ENCODE measurements at places on chromosomes 3 and 15.

DNA sequence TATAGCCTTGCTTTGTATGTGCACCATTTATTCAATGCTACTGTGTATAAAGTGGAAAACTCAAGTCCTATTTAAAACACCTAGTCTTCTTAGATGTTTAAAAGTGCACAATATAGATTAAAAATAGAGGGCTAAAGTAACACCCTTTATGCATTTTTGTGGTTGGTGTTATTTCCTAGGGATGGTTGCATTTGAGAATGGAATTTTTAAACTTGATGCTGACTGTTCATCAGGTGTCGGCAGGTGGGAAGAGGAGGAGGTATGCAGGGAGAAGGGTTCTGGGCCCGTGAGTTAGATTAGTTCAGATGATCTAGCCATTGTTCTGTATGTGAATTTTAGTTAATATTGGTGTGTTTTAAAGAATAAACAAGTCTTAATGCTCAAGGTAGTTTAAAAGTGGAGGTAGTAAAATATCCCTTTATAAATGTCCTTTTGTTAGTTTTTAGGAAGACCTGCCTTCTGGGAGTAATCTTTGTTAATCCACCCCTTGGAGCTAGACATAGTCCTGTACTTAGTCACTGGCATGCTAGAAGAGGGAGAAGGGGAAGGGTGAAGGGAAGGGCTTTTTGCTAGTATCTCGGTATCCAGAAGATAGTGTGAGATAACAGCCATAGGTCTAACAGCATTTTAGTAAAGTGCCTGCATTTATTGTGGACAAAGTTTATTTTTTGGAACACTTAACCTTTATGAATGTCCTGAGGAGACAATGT is 8.1 kb upstream of the SRPRB start:
- DNase-seq = no peak

DNA sequence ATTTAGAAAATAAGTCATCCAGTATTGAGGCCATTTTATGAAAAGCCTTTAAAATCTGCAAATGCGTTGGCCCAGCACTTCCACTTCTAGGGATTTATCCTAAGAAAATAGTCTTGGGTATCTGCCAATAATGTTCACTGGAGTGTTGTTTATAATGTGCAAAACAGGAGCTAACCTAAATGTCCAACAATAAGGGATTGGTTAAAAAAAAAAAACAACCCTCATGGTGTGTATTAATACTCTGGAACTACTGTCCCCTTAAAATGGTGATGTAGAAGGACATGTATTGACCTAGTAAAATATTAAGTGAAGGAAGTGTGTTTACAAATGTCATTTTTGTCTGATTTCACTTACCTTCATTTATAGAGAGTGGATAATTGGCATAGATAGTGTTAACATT is 58.0 kb downstream of the IGF1R start:
- DNase-seq = no peak

GRCh38 chr3:33490641-33491241 is 50.5 kb upstream of the UBP1 start:
- no peak for DNase-seq

GRCh38 chr3:49602049-49602554 is 47.8 kb downstream of the BSN start:
- DNase-seq = no peak

GRCh38 chr3:115808244-115808643 is 184.9 kb downstream of the GAP43 start:
- no peak for DNase-seq
